Neural crest cell (in vitro differentiated cells): ENCODE measurements at places on chromosomes 7 and 10. TPM values are rescaled to one million over a fixed set of nuclear protein-coding genes. Genes with fewer than 3 reads are reported as not detected.

- no peak for DNase-seq
These were observed 1106.2 kb upstream of the LRRN3 start for GRCh38 chr7:109984729-109985128.

DNA sequence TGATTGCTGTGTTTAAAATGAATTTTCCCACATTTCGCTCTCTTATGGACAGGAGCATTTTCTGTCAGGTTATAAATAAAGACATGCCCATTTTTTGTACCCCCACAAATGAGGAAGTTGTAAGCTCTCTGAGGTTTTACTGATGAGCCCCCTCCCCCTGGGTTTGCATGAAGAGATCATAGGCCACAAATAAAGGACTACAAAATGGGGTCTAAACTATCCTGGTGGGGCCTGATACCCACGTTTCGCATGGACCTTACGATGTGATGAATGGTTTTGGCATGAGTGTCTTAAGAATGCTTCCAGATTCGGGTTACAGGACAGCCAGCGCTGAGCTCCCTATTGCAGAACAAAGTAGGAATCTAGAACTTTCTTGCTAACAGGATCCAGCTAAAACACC lies 5.8 kb downstream of the IKZF1 start:
- no peak for DNase-seq

GRCh38 chr10:124220547-124220946 lies 127.1 kb upstream of the CHST15 start:
- no peak for DNase-seq

- DNase-seq, result peak; percentile 20
These were observed 46.6 kb downstream of the CCSER2 start for GRCh38 chr10:84375011-84375410.

Gene WIPF3
- total RNA-seq, result 4.0 and 5.1 TPM in 2 replicates

Gene ATRNL1
- 44.1 and 46.9 TPM in 2 replicates for total RNA-seq

Gene OLAH
- total RNA-seq, result not detected in 2 replicates
